Femur (tissue), 1 donor: ENCODE measurements at places on chromosomes 6 and 20.

GRCh38 chr6:73339340-73339739 lies 14.7 kb downstream of the DPPA5 start:
- no peak for DNase-seq

DNA sequence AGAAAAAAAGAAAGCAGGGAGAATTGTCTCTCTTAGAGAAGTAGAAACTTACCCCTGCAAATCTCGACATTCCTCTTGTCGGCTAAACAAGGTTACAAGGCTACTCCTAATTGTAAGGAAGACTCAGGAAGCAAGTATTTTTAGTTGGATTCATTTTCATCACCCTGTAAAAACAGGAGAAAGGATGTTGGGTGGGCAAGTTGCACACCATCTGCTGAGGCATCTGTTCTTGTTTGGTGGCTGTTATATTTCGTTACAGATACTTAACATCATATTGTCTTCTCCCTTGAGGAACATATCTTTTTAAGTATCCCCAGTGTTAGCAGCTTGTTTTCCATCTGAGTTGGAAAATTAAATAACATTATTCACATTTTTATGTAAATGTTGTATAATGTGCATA lies 187.5 kb downstream of the PLCB4 start:
- DNase-seq = no peak

GRCh38 chr6:142429195-142429594 lies 127.4 kb downstream of the ADGRG6 start:
- DNase-seq = no peak

- DNase-seq = no peak
These were observed 187.9 kb downstream of the TTLL2 start for GRCh38 chr6:167512696-167513375.

GRCh38 chr6:11367638-11368199 lies 135.3 kb upstream of the NEDD9 start:
- no peak for DNase-seq
